ENCODE measurements at places on chromosomes 13 and 19.
A peak's percentile ranks its signal among the peaks of the same experiment; 100 is the strongest.

GRCh38 chr19:22545751-22546150, 88.4 kb upstream of the ZNF492 start:
- no peak for DNase-seq

DNA sequence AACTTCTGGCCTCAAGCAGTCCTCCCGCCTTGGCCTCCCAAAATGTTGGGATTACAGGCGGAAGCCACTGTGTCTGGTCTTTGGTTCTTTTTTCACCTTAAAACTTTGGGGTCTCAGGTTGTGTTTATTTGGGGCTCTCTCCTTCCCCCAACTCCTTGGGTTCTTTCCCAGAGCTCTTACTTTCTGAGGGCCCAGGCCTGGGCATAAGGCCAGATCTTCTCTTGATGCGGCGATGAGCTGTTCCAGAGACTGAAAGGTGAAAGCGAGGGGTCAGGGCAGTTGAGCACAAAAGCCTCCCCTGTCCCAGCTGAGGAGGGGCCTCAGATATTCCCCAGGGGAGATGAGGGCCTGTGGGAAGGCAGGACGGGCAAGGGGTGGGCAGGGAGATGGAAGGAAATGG, 7.1 kb downstream of the POLR1G start:
- no peak for DNase-seq

- peak; percentile 85 for DNase-seq
Observed at GRCh38 chr19:18385675-18386542, at the start of gene GDF15. Gene GDF15, plus strand, starts transcription at chr19:18386158. Its CDS starts 32 bp downstream, at chr19:18386190.

DNA sequence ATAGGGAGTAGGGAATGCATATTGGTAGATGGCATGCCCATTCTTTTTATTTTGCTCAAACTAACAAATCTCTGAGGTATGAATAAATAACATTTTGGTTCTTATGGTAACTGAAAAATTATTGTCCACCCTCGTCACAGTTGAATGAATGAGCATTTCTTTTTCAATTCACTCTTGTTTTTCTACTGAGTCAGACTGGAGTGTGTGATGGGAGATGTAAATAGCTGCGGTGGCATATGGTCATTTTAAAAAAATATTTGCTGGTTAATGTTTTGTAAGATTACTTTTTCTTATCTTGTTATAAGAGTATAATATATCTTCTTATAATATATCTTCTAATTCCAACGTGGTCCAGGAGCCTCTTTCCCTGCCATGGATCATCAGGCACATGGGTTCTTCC, 586.5 kb downstream of the SLITRK5 start:
- DNase-seq: no peak

GRCh38 chr19:46840498-46840942, 10.1 kb downstream of the AP2S1 start:
- no peak for DNase-seq

DNA sequence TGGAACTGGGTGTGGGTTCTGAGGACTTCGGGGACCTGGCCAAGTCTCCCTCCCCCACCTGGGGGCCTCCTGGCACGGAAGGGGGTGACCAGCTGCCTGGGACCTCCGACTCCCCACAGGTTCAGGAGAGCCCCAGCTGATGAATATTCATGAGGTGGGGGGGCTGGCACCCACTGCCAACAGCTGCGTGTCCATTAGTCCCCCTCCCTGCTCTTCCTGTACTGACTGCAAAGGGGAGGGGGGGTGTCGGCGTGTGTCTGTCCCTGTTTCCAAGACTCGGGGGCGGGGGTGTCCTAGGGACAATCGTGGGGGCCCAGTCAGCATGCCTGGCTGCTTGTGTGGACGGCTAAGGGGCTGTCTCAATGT, 10.6 kb upstream of the NFIX start:
- no peak for DNase-seq

DNA sequence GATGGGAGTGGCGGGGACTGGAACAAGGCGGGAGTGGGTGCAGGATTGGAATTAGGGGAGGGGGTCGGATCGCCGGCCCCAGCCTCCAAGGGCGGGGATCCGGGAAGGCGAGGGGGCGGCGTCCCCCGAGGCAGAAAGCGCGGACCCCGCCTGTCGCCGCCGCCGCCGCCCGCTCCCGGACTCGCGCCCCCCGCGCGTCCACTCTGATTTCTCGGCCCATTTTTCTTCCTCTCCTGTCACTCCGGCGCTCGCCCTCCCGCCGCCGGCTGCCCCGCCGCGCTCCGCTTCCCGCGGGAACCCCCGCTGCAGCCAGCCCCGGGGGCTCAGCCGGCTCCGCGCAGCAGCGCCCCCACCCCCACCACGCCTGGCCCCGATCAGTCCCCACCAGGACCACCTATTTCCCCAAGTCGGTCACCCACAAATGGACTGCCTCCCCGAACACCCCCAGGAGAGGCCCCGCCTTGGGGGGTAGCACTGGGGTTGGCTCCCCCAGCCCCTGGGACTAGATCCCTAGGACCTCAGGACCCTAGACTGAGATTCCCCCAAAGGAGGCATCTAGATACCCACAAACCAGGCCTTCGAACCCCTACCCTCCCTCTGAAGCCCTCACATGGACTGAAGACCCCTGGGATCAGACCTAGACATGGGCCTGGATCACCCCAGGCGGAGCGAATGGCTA, 12.6 kb upstream of the ERFL start:
- DNase-seq: no peak

GRCh38 chr19:30856786-30857185, 484.6 kb downstream of the ZNF536 start:
- no peak for DNase-seq

DNA sequence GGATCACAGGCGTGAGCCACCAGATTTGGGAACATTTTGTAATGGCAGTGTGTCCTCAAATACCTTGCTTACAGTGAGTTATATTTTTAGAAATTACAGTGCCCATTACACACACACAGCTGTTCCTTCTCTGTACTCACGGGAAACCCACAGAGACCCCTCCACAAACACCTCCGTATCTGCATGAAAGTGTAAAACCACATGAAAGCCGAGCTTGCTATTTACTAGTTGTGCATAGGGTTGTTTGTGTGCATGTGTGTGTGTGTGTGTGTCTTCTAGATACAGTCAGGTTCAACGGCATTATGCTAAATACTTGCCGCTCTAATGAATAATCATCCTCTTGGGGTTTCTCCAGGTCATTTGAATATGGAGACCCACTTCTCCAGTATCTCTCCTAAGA, 22.3 kb upstream of the LILRA2 start:
- no peak for DNase-seq

GRCh38 chr19:1015782-1016646, 4.9 kb downstream of the TMEM259 start:
- no peak for DNase-seq

DNA sequence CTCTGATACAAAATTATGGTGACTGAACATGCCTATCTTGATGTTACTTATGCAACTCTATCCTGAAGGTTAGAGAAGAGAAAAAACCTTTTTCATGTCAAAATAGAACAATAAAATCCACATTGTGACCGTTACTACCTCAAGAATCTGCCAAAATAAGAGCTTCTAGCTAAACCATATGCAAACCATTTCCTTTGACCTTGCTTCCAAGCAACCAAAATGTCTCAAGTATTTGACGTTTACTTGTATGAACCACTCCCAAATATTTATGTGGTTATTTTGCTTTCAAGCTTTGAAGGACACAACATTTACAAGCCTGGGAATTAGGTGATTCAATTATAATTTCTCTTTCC, 13.9 kb downstream of the FOXO1 start:
- DNase-seq: no peak

- DNase-seq: no peak
Observed at GRCh38 chr19:679418-680286, 3.5 kb downstream of the FSTL3 start.

DNA sequence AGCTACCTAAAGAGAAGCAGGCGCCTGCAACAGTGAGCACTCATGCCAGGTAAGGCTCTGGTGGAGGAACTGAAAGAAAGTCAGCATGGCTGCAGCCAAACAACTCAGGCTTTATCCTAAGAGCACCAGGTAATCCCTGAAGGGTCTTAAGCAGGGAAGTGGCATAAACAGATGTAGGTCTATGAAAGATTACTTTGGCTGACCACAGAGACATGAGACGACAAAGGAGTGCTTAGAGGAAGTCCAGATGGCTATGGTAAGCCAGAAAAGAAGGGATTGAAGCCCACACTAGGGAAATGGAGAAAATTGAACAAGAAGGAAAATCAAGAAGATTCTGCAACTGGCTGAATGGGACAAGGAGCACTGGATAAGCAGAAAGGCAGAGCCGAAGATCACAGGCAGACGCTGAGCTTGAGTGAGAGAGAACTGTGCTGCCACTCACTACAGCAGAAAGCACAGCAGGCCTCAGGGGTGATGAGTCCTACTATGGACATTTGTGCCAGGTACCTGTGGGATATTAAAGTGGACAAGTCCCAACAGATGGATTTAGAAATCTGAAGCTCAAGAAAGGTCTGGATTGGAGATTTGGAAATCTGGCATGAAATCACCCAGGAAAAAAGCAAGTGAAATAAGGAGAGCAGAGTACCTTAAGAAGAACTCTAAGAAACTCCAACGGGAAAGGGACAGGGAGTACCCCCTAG, 4.2 kb downstream of the RCBTB1 start:
- DNase-seq: no peak

DNA sequence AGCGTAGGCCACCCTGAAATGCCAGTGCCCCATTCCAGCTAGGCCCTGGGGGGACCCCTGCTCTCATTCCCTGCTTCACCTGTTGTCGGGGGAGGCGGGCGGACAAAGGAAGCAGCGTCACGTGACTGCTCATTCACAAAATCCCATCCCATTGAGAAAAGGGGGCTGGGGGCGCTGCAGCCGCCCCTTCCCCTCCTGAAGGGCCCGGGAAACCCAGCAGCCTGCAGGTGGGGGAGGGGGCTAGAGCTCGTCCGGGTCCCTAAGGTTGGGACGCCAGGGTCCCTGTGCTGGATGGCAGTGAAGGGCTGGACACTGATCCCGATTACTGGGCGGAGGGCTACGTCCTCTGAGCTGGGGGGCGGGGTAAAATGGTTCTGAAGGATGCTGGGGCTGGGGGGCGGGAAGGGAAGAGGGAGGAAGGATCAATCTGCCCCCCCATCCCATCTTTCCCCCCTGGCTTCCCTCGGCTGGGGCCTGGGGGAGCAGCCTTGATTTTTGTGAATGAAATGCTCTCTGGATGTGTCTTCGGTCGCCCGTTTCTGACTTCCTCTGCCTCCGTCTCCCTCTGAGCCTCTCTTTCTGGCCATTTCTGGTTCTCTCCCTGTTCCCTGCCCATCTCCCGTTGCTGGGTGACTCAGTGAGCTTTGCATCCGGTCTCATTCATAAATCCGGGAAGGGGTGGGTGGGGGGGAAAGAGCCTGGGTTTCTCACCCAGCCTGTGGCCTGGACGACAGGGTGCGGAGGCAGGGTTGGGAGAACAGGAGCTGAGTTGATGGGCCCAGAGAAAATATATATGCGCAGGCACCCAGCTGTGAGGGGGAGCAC, 816 bp downstream of the SPRED3 start:
- no peak for DNase-seq

- no peak for DNase-seq
Observed at GRCh38 chr13:94660695-94661326, 51.5 kb downstream of the SOX21 start.

DNA sequence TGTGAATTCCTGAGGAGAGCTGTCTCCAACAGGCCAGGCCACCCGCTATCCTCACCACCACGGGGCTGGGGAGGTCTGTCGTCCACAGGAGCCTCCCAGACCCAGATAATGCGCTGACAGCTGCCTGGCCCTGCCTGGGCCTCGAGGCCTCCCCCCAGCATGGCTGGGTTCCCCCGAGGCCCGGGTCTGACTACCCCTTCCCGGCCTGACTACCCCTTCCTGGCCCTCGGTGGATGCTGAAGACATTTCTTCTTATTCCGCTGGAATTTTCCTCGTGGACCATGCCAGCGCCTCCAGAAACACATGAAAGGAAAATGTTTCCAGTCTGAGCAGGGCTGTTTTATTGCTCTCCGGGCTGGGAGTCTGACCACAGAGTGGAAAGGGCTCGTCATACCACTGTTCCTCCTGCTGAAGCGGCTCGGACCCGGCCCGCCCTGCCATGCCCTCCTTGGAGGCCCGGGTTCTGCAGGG, 16.8 kb upstream of the COMP start:
- no peak for DNase-seq

DNA sequence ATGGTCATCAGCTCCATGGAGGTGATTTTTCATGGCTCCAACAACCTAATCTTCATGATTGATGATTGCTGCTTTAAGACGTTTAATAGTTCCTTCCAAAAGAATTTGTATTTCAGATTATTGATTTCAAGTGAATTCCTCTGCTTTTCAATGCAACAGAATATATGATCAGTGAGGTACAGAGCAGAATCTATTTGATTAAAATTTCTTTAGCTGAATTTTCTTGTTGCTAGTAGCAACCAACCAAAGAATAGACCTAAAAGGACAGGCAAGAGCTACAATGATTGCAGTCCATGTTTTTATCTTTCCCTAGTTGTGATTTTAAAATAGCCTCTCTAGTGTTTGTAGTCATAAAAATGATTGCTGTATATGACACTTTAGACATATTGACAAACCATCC, 76.8 kb upstream of the SCEL start:
- no peak for DNase-seq

GRCh38 chr19:5094768-5095567, 126.1 kb downstream of the KDM4B start:
- no peak for DNase-seq

GRCh38 chr19:31254180-31254551, 95.1 kb downstream of the TSHZ3 start:
- peak; percentile 85 for DNase-seq

GRCh38 chr19:1366296-1366695, 17.4 kb upstream of the NDUFS7 start:
- DNase-seq: no peak

DNA sequence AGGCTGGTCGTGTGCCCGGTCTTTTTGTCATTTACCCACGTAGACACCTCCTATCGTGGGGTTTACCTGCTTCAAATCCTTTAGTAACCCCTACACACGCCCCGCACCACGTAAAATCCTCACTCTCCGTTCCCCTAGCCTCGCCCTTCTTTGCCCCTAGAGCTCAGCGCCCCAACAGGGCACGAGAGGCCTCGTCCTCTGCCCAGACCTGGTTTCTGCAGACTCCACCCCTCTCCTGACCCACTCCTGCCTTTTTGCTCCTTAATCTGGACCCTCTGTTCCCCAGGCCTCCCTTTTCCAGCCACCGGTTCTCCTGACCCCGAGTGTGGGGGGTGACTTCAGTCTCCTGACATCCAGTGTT, 412 bp downstream of the ZNF528 start:
- no peak for DNase-seq

GRCh38 chr19:4691373-4691772, 21.2 kb upstream of the MYDGF start:
- DNase-seq: no peak

DNA sequence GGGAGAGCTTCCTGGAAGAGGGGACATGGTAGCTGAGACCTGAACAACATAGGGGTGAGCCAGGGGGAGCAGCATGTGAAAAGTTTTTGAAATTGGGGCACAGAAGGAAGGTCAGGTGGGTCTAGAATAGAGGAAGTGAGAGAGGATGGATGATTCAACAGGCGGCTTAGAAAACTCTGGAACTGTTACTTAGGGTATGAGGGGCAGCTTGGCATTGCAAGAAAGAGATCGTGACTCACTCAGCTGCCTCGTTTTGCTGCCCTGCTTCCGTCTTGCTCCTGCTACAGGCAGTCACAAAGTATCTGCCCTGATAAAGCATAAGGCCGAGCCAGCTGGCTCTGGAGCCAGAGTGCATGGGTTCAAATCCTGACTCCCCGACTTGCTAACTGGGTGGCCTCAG, 1.3 kb upstream of the CEACAM20 start:
- no peak for DNase-seq

- DNase-seq: no peak
Observed at GRCh38 chr13:48380581-48380980, 32.3 kb downstream of the LPAR6 start.
